ENCODE measurements at places on chromosomes 2 and 18.

DNA sequence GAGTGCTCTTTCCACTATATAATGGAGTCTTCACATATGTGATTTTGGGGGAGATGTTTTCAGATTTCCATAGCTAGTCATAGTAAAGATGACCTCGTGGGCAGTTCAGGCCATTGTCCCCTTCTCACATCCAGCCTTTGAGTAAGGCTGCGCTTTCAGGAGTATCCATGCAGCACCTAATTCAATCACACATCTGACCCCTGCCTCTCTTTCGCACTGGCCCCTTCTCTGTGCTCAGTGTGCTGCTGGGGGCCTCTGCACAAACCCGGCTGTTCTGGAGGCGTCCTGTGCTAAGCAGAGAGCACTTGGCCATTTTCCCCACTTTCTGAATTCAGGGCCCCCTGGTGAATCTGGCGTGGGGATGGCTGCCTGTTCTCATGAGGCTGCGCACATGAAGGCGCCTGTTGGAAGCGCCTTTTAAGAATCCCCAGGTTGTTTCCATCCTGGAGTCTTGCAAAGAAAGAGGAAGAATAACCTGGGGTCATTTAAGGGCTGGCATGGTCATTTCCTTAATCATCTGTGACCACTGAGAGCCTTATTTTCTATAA is 96.0 kb upstream of the ALPP start:
- no peak for DNase-seq

- DNase-seq: peak; percentile 73
Measured at GRCh38 chr2:8872821-8873432, 35.5 kb upstream of the KIDINS220 start.

DNA sequence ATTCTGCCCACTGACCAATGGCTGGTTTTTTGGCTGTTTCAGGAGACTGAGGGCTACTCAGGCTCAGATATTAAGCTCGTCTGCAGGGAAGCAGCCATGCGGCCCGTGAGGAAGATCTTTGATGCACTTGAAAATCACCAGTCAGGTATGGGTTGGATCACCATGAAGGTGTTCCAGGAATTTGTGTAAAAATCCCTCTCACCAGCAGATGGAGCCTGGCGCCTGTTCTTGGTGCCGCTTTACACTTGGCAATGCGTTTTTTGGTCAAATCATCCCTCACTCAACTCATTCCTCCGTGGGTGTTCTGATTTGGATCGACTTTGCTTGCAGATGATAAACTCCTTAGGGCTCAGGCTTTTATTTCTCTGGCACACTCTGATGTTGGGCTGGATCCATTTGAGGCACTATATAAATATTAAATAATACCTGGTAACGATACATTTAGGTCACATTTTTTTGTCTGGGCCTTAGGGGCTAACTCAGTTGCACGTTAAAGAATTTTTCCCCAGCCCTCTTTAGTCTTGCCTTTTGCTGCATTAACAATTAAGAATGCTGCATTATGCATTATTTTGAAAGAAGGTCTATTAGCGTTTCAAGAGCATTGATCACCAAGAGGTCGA is 50.0 kb downstream of the HDHD2 start:
- peak; percentile 60 for DNase-seq

DNA sequence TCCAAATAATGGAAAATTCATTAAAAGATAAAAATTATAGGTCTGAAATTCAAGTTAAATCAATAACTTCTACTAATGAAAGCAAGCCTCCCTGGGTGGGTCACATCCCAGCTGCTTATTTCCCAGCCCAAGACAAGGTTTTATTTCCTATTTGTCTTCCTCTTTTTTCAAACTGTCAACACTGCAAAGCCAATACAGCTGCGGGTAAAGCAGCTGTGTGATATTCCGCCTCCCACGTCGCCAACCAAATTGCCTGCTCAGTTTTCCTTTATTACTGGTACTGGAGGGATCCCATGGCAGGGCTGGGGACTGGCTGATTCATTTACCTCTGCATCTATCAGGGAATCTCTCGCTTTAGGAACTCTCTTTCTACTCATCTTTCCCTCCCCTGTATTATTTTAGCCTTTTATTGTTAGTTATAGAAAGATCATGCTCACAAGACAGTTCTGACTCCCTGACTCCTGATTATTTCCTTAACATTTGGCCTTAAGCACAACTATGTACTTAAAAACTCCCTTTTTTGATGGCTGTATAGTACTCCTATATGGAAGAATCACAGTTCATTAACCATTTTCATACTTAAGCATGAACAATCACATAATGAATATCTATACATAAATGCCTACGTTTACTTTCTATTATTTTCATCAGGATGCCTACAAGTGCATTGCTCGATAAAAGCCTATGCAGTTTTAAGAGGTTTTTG is 253.1 kb downstream of the CDCA7 start:
- DNase-seq: no peak

DNA sequence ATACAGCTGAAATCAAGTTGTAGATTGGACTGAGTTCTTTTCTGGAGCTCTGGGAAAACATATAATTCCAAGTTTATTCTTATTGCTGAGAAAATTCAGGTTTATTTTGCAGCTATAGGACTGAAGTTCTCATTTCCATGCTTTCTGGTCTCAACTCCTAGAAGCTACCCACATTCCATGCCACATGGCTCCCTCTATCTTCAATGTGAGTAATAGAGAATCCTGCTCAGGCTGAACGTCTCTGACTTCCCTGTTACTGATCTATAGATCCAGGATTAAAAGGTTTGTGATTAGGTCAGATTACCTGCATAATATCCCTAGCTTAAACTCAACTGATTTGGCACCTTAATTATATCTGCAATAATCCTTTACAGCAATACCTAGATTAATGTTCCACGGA is 453.8 kb upstream of the MC4R start:
- no peak for DNase-seq

- no peak for DNase-seq
Measured at GRCh38 chr2:105691947-105692390, 52.7 kb upstream of the NCK2 start.

GRCh38 chr2:73532381-73532780 is 109.8 kb downstream of the NAT8 start:
- no peak for DNase-seq

- no peak for DNase-seq
Measured at GRCh38 chr18:13216711-13217465, 1.7 kb upstream of the LDLRAD4 start.

GRCh38 chr18:29146068-29146467 is 969.1 kb upstream of the CDH2 start:
- no peak for DNase-seq

GRCh38 chr2:70460333-70460732 is 93.3 kb downstream of the TGFA start:
- DNase-seq: no peak

DNA sequence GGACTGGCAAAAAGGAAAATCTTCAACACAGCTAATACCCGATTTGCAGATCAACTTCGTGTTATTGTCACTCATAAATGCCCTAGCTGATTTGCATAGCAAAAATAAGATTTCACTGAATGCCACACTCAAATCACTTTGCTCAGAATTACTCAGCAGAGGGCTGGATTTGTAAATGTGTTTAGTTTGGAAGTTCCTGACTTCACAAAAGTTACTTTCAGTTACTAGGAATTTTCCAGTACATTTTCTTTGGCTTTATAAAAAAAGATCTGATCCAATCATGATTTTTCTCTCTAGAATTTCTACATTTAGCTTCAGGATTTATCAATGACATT is 433.3 kb upstream of the ID2 start:
- DNase-seq: peak; percentile 39

GRCh38 chr2:206311026-206311425 is 36.6 kb downstream of the ZDBF2 start:
- no peak for DNase-seq

GRCh38 chr18:63730773-63731172 is 28.0 kb downstream of the SERPINB11 start:
- no peak for DNase-seq

DNA sequence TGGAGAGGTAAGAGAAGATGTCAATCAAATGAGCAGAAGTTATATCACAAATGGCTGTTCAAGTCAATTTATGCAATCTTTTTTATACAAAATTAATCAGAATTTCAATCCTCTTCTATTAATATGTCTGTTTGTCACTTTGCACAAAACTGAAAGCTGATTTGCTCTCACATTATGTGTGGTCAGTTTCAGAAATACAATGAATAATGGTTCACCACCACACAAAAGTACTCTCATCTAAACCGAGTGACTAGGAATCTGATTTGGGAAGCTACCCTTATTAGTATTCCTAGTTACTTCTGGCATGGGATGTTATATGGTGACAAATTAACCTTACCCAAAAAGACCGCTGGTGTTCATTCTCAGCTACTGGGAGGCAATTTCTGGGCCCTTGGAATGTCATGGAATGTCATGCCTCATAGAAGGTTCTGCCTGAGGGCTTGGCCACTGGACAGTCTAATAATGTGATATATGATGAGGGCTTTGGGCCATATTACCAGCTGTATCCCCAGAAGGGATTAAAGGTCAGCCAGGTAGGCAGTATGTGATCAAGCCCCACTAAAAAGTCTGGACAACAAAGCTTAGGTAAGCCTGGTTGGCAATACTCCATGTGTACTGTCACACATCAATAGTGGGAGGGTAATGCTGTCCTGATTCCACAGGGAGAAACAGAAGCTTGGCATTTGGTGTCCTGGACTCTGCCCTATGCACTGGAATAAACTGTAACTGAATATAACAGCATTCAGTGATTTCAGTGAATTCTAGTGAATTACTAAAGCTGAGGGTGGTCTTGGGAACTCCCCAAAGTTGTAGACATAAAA is 113.2 kb downstream of the PIGN start:
- no peak for DNase-seq

Measured in IMR-90 (cell line).